ENCODE measurements at places on chromosomes 11 and 22.

GRCh38 chr11:1447845-1448825, 38.4 kb downstream of the MOB2 start:
- DNase-seq = no peak

GRCh38 chr11:77669848-77670511, 32.4 kb upstream of the CLNS1A start:
- no peak for DNase-seq

- no peak for DNase-seq
Observed at GRCh38 chr11:41836431-41836830, 377.0 kb upstream of the LRRC4C start.

- DNase-seq = no peak
Observed at GRCh38 chr11:119666061-119666460, 62.9 kb downstream of the NECTIN1 start.

- no peak for DNase-seq
Observed at GRCh38 chr22:39897841-39898240, 3.0 kb upstream of the GRAP2 start.

GRCh38 chr11:69333879-69334278, 39.9 kb downstream of the MYEOV start:
- no peak for DNase-seq

- DNase-seq = peak; percentile 74
Observed at GRCh38 chr11:102476812-102477211, 24.2 kb upstream of the TMEM123 start.

DNA sequence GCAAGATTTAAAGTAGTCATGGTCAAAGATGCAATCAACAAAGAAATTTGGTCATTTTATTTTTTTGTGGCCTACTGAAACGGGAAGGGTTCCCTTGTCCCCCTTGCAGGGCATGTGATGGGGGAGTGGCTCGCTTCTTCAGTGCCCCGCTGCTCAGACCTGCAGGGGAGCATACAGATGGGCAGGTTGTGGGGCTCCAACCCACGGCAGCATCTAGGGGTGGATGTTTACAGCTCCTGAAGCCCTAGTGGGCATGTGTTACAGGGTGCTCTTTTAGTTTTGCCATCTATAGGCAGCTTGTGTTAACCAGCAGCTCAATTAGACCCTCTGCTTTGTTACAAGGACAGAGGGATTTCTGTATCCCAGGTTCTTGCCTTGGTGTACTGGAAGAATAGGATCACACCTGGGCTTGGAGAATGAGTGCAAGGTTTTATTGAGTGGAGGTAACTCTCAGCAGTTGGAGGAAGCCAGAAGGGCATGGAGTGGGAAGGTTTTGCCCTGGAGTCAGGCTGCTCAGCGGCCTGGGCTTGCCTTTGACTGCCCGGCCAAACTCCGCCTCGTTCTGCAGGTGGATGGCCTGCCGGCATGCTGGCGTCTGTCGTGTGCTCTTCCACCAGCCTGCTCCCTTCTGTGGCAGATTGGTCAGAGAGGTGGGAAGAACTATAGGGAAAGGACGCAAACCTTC, 9.4 kb downstream of the GSTP1 start:
- no peak for DNase-seq

DNA sequence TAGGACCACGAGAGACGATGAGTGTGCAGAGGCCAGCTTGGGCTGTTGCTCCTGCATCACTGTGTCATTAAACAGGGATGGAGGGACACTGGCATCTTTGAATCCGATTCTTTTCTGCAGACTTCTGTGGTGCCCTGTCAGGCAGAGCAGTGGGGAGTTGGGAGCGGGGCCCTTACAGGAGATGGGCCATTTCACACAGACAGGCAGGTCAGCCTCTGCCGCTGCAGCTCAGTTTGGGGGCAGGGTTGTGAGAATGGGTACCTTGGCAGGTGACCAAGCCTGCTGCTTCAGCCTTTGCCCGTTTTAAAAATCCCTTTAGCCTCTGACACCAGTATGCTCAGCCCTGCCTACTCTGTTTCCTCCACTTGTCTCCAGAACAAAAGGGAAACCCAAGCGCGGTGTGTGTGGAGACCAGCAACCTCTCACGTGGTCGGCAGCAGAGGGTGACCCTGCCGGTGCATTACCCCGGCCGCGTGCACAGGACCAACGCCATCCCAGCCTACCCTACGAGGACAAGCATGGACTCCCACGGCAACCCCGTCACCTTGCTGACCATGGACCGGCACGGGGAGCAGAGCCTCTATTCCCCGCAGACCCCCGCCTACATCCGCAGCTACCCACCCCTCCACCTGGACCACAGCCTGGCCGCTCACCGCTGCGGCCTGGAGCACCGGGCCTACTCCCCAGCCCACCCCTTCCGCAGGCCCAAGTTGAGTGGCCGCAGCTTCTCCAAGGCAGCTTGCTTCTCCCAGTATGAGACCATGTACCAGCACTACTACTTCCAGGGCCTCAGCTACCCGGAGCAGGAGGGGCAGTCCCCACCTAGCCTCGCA, 12.6 kb downstream of the C22orf31 start:
- DNase-seq = no peak

DNA sequence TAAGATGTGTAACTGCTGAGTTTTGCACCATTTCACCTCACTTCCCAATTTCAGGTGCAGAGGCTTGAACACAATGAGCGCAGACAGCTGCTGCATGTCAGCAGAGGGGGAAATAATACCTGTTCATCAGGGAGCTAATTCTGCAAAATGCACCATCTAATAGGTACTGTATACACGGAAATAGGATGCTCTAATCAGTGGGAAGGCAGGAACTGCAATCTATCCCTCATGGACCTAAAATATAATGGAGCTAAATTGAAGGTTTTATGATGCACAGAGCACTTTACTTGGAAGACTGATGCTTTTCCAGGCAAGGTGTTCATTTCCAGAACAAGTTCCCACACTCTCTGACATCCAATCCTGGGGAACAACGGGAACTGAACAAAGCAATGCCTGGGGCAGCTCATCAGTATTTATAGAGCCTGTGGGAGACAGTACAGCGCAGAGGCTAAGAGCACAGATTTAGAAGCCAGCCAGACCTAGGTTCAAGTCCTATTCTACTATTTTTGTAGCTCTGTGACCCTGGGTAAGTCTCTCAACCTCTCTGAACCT, 78.5 kb downstream of the TENM4 start:
- no peak for DNase-seq

GRCh38 chr11:117424781-117425180, 97.1 kb downstream of the CEP164 start:
- no peak for DNase-seq

GRCh38 chr11:130523609-130524008, 75.2 kb downstream of the ADAMTS15 start:
- no peak for DNase-seq
